Daoy (cell line): ENCODE measurements at places on chromosomes 5 and 9. TPM values are rescaled to one million over a fixed set of nuclear protein-coding genes. Genes with fewer than 3 reads are reported as not detected.

DNA sequence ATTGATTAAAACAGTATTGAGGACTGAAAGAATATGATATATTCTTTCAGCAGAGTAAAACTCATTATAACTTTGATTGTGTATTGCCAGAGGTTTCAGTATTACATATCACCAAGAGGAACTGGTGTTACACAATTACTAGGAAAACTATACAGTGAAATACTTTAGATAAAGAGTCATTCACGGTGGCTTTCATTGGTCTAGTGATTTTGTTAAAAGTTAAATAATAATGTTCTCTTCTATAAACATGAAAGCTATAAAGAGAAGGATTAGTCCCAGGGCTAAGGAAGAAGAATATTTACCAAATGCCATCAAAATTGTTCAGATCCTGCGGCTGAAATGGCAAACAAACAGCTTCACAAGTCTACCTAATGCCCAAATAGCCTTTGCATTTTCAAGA, 306.2 kb downstream of the SEMA5A start:
- DNase-seq, result no peak

- no peak for DNase-seq
Observed at GRCh38 chr9:137865581-137866145, 11.9 kb upstream of the CACNA1B start.

DNA sequence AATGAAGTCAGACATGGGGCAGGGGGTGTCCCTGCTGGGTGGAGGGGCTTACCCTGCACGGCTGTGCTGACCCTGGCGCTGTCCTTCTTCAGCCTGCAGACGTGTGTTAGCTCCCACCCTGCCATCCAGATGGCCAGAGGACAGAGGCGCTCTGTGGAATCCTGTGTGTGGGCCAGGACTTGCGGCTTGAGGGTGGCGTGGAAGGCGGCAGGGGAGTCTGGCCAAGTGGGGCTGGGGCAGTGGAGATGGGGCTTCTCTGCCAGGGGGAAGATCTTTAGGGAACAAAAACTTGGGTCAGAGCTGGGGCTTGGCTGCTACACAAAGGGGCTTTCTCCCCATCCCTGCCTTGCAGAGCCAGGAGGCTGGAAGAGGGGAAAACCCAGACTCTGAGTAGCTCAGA, 46.5 kb upstream of the SYNPO start:
- DNase-seq, result no peak

DNA sequence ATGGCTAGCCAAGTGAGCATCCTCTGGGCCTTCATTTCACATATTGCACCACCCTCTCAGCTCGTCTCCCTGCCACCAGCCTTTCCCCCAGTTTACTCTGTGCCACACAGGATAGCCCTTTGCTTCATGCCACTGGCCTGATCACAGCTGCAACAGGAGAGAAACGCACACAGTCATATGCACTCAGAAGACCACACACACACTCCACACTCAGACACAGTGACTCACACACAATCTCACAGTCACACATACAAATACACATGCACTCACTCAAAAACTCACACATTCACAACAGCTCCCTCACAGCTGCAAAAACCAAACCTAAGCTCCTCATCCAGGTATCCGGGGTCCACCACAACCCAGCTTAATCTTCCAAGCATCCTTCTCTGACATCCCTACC, 38.7 kb downstream of the TTC39B start:
- no peak for DNase-seq

TICAM2 gene
- total RNA-seq, result 0.30 and 0.40 TPM in 2 replicates

FOXD4L5 gene
- not detected in 2 replicates for total RNA-seq

DNA sequence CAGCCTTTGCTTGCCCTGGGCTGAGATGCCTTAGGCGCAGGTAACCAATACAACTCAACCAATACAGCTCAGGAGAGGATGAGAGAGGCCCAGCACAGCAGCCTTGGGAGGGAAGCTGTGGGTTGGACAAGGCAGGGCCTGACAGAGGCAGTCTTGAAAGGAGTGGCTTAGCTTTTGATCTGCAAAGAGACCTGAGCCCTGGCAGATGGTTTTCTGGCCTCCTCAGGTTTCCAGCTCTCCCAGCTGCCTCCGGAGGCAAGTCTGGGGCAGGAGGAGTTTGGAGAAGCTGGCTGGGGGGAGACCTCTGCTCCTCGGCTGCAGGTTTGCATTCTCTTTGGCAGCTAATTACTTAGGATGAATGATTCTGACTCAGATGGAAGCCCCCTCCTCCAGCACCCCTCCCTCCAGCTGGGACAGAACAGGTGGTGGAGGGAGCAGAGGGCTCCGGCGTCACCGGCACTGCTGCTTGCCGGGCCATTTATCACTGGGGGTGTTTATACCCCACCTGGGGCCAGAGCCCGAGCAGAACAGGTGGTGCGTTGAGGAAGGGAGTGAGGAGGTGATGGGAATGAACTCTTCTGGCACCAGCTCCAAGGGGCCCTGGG, 50.8 kb downstream of the TSPAN17 start:
- DNase-seq, result no peak

- peak; percentile 10 for DNase-seq
Observed at GRCh38 chr9:13755551-13755950, 476.1 kb upstream of the MPDZ start.

TAF11L10 gene
- not detected in 2 replicates for total RNA-seq

DNA sequence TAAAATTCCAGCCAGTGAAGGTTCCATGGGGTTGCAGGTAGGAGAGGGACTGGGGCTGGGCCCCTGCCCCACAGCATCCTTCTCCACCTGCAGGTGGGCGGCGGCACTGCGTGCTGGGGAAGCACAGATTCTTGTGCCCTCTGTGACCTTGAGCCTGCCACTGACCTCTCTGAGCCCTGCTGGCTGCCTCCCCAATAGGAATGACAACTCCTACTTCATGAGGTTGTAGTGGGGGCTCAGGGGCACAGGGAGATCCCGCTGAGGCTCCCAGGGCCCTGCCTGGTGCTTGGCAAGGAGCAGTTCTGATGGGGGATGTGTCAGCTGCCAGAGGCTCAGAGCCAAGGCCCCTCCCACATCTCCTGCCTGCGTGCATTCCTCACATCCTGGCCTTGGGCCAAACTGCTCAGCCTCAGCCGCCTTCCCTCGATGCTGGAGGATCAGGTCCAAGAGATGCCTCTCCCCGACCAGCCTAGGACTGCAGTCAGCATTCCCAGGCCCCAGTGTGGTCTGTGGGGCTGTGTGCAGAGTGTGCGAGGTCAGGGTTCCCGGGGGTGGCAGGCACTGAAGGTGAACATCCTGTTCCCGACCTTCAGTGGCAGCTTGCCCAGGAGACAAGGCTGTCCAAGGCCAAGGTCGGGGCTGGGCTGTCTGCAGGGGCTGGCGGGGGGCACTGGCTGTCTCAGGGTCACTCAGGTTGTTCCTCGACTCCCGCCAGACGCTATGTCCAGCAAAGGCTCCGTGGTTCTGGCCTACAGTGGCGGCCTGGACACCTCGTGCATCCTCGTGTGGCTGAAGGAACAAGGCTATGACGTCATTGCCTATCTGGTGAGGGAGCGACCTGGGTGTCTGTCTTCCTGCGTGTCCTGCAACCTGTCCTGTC, 7.0 kb downstream of the ASS1 start:
- peak; percentile 98 for DNase-seq

DDX4 gene
- not detected in 2 replicates for total RNA-seq

PCDHB15 gene
- total RNA-seq, result 0.21 and 0.86 TPM in 2 replicates

CTSV gene
- 13.6 and 15.3 TPM in 2 replicates for total RNA-seq

DNA sequence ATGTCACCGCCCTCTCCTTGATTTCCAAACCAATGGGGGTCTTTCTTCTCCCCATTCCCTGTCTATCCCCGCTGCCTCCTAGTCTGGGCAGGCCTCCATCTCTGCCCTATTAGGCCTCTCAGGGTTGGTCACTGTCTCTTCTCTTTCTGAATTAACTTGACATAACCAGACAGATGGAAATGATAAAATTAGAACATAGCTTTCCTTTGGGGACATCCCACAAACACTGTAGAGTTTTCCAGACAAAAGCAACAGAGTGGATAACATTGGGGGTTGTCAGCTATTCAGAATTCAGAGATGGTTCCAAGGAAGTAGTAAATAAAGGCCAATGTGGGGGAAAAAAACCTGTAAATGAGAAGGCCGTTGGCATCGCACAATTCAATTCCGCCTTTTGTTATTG, 24.7 kb downstream of the LHX6 start:
- no peak for DNase-seq

- DNase-seq, result no peak
Observed at GRCh38 chr9:9498846-9499245, 1114.0 kb downstream of the PTPRD start.

DNA sequence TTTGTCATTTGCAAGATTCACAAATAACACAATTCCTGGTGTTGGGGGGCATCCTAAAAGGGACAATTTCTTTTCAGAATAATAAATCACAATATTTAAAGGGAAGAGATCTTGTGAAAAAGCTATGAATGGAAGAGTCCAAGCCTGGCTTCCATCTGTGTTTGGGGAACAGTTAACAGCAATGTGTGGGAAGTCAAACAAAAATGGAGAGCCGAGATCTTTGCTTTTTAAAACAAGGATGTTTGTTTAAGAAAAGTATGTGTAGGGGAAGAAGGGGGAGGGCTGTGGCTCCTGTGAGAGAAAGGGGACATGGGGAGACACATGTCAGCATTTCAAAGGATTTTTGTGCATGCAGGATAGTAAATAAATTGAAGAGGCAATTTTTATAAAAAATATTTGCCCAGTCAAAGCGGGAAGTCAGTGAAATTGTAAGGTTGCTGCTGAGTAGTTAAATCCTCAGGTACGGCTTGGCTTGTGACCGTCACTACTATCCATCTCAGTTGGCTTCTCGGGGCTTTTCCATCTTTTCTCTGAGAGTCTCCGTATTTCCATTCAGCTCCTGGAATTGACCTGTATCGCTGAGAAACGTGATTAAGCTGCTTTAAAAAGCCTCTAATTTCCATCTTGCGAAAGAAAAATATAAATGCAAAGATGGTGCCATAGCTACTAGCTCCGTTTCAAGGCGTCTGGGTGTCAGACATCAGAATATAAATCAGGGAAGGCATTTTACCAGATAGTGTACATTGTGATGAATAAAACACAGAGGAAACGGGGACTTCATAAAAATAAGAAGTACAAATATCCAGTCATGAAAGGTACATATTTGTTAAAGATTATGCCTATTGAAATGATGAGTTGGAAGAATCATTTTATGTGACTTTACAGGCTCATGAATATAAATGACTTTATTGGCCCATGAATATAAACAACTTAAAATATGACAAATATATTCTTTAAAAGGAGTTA, 52.9 kb upstream of the VCAN start:
- DNase-seq, result no peak

PCDHA6 gene
- total RNA-seq, result 5.4 and 7.0 TPM in 2 replicates

NCS1 gene
- 40.7 and 49.6 TPM in 2 replicates for total RNA-seq

GRCh38 chr5:102229685-102230084, 66.4 kb downstream of the SLCO4C1 start:
- DNase-seq, result no peak

SLC25A48 gene
- total RNA-seq, result not detected in 2 replicates

PCDHB14 gene
- 1.0 and 1.5 TPM in 2 replicates for total RNA-seq
